Right lung (tissue), 10 donors: ENCODE measurements at places on chromosomes 4 and X. TPM values are rescaled to one million over a fixed set of nuclear protein-coding genes. Genes with fewer than 3 reads are reported as not detected.

- DNase-seq = no peak
Observed at GRCh38 chrX:4315891-4316290, 602.4 kb upstream of the PRKX start.

DNA sequence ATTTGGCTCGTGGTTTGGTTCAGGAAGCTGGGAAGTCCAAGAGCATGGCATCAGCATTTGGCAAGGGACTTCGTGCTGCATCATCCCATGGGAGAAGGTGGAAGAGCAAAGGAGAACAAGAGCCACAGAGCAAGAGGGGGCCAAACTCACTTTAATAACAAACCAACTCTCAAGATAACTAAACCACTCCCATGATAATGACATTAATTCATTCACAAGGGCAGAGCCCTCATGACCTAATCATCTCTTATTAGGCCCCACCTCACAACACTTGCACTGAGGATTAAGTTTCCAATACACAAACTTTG lies 113.4 kb upstream of the ATXN3L start:
- no peak for DNase-seq

GRCh38 chr4:30770049-30770549 lies 49.9 kb downstream of the PCDH7 start:
- peak; percentile 65 for DNase-seq

- DNase-seq = no peak
Observed at GRCh38 chr4:107792711-107793110, 32.0 kb upstream of the SGMS2 start.

DNA sequence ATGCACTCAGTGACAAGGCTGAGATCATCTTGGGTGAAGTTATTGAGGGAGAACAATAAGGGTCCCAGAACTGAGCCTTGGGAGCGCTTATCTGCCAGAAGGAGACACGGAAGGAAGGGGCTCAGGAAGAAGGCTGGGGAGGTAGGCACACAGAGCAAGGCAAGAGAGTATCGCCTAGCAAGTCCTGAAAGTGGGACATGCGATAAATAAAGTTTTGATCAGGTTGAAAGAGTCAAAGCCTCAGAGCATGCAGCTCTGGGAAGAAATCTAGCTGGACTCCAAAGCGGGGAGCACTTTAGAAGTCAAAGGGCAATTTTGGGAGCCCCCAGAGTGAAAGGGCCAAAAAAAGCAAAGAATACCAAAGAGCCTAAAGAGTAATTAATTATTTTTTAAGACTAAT lies 17.7 kb upstream of the ANXA3 start:
- no peak for DNase-seq

GRCh38 chrX:68876731-68877130 lies 47.9 kb downstream of the EFNB1 start:
- no peak for DNase-seq

DNA sequence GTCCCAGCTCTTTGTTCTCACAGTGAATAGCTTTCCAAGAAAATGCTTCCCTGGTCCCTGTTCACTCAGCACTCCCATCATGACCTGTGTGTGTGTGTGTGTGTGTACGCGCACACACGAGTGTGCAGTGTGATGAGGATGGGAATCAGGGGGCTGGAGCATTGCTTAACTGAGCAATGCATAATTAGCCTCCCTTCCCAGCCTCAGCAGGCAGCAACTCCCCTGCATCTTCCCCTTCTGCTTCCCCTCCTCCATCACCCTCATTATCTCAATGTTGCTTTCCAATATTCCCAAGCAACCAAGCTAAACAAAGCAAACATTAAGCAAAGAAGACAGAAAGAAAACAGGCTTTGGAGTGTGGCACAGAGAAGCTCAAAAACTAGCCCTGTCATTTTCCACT lies 137.0 kb downstream of the RBM47 start:
- DNase-seq = no peak

- DNase-seq = no peak
Observed at GRCh38 chr4:71532407-71532806, 193.6 kb downstream of the SLC4A4 start.

MAGEA2B gene
- polyA plus RNA-seq = not detected

WNK3 gene
- polyA plus RNA-seq = 6.0 TPM

POF1B gene
- polyA plus RNA-seq = 0.42 TPM

FAM236B gene
- not detected for polyA plus RNA-seq

LIMCH1 gene
- polyA plus RNA-seq = 85.4 TPM

PDZD4 gene
- 8.5 TPM for polyA plus RNA-seq

UGT2A1 gene
- not detected for polyA plus RNA-seq
